Mesenteric fat pad (tissue), 1 donor: ENCODE measurements at places on chromosomes 5 and 9. TPM values are rescaled to one million over a fixed set of nuclear protein-coding genes. Genes with fewer than 3 reads are reported as not detected.

CCDC152 gene
- 0.45 TPM for total RNA-seq

SOHLH1 gene
- total RNA-seq = not detected

GMCL2 gene
- not detected for total RNA-seq

SHISAL2B gene
- total RNA-seq = not detected

GTF3C4 gene
- total RNA-seq = 9.5 TPM
